NCI-H187 treated with DMSO at 0.1 percent for 48 hours (cell line): ENCODE measurements at places on chromosomes 4 and X.

GRCh38 chr4:113101669-113102068, 52.2 kb downstream of the ANK2 start:
- DNase-seq = no peak

- DNase-seq = no peak
Measured at GRCh38 chr4:78720994-78721677, 55.0 kb upstream of the BMP2K start.

- no peak for DNase-seq
Measured at GRCh38 chrX:66553973-66554372, 84.9 kb downstream of the EDA2R start.

DNA sequence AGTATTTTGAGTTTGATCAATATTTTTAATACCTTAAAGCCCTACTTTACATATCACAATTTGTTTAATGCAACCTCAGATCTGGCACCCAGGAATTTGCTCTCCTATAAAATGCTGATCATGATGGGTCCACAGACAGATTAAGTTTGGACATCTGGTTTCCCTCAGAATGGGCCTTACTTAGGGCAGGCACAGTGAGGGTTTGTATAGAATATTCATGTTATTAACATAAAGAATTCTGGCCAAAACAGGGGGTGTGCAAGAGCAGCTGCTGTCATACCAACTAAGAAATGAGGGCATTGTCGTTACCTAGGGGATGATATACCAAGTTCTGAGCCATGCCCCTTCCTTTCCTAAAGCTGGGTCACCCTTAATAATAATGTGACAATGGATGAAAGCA, 37.5 kb upstream of the CENPU start:
- DNase-seq = no peak

GRCh38 chr4:25351777-25352416, 25.2 kb upstream of the ANAPC4 start:
- DNase-seq = no peak

DNA sequence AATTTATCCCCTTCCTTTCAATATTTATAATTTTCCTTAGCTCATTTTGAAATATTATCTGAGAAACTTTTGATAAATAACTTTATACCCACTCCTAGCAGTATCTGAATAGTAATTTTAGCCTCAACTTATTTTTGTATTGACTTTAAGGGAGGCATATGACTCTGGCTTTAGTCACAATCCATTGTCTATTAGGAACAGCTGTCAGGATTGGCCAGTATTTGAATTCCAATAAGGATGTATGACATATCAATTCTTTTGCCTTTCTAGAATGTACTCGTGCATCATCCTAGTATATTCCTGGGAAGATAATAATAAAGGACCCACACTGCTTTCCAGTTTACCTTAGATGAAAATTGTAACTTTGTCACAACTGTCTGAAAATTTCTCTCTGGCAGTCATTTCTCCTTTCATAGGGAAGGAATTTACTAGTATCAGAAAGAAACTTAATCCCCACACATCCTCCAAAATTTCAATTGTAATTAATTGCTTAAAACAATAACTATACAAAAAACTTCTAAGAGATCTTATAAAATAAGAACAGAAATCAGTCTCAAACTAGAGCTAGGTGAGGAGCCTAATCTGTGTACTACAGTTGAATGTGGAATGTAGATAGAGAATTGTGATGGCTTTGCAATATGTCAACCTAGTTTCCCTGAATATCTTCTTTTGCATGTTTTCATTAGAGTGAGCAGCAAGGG, 121.0 kb upstream of the EPHA5 start:
- no peak for DNase-seq

GRCh38 chr4:68373513-68373912, 23.6 kb upstream of the YTHDC1 start:
- DNase-seq = no peak

DNA sequence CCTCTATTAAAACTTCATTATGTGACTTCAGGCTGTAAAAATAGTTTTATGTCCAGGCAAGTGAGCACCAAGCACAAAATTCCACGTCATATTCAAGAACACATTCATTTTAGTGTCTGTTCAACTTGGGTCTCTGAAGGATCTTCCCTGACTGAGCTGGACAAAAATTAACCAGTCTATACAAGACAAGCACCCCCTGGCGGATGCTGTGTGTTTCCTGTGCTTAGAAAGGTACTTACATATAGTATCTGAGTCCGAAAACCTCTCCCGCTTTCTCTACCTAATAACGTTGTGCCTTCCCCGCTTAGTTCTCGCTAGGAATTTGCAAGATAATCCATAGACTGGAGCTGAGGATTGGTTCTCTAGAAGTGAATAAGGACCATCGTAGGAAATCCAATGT, 2214.5 kb upstream of the TENM3 start:
- DNase-seq = no peak

- no peak for DNase-seq
Measured at GRCh38 chr4:3420956-3421355, 20.8 kb upstream of the HGFAC start.

DNA sequence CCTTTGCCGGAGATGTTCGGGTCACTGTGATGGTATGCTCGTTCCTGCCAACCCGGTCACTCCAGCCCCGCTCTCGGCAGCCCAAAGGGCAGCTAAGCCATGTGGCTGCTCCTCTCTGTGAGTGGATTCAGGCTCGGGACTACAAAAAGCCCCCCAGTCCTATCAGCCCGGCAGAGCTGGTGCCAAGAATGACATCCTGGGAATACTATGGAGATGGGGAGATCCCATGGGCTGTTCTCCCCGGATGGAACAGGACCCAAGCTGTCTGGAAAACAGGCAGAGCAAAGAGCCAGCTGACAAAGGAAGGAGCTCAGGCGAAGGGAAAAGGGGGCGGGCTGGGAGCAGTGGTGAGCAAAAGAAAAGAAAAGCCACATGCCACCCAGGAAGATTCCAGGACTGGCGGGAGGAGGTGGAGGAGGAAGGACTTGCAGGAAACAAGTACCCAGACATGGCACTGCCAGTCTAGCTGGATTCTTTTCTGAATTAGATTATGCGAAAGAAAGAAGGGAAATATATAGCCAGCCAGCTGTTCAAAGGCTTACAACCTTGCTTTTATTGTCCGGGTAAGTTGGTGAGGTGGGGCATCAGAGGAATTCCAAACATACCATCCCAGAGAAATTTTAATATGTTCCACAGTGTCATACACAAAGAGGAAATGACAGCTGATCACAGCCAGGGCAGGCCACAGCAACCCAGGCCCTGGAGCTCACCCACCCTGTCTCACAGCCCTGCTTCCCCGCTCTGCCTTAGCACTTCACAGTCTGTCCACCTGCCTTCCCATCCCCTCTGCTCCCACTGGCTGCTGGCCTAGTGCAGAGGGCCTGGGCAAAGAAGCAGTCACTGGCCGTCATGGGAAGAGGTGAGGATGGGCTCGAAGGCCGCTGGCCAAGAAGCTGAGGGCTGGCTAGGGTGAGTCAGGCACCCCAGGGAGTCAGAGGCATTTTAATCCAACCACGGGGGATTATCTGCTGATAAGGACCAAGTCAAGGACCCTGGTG, 3.4 kb downstream of the NDP start:
- DNase-seq = no peak

- no peak for DNase-seq
Measured at GRCh38 chr4:159435561-159436023, 332.7 kb downstream of the RAPGEF2 start.

DNA sequence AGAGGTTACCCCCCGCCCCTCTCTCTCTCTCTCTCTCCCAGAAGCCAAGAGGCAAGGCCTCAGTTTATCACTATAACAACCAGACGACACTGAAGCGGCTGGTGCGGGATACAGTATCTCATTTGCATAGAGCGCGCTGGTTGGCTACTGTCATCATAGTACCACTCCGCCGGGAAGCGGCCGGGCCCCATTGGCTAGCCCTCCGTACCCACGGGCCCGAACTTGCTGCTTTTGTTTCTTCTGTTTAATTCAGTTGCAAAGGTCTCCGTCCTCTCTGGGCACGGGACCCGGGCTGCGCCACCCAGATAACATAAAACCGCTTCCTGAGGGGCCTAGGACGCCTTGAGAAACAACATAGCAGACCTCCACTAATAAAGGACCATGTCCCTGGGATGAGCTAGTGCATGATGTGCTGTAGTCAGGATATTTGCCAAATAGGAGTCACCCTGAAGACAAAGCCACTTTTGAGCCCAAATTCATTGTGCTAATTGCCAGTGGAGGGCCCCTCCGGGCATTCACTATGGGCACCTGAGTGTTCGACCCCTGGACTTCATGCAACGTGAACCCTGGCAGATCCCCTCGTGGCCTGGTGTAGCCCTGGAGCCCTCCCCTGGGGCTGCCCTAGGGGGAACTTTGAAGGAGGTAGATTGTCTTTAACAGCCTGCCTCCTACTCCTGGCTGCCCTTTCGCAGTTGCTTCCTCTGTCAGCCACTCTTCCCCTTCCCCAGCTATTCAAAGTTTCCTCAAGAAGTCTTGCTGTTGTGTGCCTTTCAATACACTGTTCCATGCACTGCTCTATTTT, at the start of gene PCYT1B:
Gene PCYT1B (minus strand): TSS at position 91 of the 802 bp plus-strand sequence. CDS start 242 bp downstream, outside the sequence.
- DNase-seq = no peak

- no peak for DNase-seq
Measured at GRCh38 chr4:119317990-119318389, 3.9 kb downstream of the FABP2 start.
